ENCODE measurements at places on chromosomes 2 and 18.

GRCh38 chr2:216436383-216436782 lies 24.1 kb downstream of the SMARCAL1 start:
- DNase-seq, result no peak

- no peak for DNase-seq
These were observed 462.9 kb upstream of the RGPD4 start for GRCh38 chr2:107363806-107364205.

DNA sequence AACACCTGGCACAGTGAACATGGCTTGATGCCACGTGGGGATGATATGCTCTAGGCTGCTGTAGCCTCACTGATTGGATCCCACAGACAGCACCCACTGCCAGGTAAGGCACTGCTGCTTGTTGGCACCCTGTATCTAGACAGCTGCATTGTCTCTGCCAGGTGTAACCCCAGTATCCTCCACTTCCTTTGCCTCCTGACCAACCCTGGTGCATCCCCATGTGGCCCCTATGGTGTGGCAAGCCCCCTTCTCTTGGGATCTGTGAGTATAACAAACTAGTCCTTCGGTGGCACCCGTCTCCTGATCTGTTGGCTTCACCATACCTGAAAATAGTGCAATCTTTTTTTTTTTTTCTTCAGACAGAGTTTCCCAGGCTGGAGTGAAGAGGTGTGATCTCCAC lies 11.1 kb downstream of the TEX51 start:
- DNase-seq, result no peak

GRCh38 chr2:3492951-3493614 lies 26.2 kb downstream of the ADI1 start:
- no peak for DNase-seq

DNA sequence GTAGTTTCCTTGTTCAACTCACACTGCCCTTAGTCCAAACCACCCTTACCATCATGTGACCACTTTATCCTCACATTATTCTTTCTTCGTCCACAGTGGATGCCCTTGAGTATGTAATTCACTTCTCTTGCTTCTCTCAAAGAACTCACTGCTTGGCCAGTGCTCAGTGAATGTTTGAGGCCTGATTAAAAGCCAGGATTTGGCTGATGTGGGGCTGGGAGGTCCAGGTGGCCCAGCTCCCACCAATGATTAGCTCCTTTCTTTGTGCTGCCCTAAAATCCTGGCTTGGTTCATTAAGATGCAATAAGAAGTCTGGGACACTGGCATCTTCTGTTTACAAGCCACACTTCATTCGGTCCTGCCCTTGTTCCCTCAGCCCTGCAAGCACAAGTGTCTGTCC lies 97.8 kb upstream of the CELF4 start:
- no peak for DNase-seq

GRCh38 chr18:44036501-44036900 lies 644.2 kb upstream of the SETBP1 start:
- no peak for DNase-seq

DNA sequence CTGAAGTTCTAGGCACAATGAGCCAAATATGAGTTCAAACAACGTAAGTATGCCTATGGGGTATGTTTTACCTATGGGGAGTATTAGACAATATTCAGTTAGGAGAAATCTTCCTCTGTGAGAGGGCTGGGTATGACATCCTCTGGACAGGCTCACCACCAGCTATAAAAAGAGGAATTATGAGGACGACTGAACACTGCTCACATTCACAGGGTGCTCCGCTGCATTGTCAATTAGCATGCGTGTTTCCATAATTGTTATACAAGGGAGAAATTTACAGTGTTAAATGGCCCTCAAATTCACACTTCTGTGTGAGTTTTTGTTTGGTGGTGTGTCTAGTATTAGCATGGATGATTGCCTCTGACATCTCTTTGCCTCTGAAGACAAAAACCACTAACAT lies 700.4 kb downstream of the BCL11A start:
- DNase-seq, result no peak

DNA sequence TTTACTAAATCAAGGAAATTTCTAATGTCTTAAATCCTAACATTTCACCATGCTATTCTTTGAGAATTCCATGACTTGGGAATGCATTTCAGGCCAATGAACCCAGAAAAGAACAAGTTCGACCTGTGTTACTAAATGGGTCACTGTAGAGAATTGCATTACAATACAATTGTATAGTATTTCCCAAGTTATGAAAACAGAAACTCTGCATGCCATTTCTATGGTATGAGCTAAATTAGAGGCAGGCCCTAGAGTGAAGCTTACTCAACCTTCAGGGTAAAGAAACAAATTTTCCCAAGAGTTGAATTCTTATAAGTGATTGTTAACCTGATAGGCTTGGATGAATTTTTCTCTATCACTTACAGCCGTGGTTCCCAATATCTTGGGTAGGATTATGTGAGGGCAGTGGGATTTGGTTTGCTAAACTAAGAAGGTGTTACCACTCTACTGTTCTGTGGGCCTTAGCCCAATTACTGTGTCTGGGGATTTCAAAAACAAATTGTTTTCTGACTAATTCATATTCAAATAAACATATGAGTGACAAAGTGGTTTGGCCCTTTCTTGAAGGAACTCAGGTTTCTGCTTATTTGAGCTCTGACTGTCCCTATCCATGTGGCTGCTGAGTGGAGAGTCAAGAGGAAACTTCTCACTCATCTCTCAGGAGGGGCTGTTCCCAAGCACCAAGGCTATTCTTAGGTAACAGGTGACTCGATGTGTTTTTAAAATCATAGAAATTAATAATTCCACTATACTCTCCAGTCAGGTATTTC lies 11.2 kb upstream of the SERPINB7 start:
- DNase-seq, result no peak

- no peak for DNase-seq
These were observed 79.9 kb downstream of the EPAS1 start for GRCh38 chr2:46377101-46377581.

DNA sequence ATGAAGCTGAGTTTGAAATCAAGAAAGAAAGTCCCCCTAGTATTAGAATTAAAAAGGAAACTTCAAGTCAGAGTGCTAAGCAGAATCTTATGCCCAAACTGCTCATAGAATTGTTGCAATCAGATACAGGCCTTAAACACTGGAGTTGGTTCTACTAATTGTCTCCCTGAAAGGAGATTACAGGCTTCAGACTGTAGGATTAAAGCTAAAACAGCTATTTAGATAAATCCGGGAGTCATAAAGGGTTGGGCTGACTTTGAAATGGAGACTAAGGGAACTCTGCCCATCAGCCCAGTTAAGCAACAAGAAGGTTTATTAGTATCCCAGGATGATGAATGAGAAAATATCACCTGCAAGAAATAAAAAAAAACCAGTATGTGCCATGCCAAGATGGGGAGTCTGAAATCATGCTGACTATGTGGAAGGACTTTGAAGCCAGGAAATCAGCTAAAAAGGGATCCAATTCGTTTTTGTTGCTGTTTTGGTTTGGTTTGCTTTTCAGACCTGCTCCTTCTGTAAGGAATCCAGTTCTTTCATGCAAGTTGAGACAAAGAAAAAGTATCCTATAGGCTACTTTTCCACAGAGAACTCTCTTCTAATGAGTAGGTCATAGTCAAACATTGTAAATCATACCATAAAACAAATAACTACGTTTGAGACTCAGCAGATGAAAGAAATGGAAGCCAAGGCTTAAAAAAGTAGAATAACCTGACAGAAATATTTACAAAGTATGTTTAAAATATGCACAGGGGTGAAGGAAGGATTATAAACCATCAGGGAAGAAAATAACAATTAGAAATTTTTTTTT lies 37.6 kb upstream of the MSTN start:
- DNase-seq, result no peak

- DNase-seq, result peak; percentile 19
These were observed 18.4 kb upstream of the YES1 start for GRCh38 chr18:830315-830901.

- DNase-seq, result peak; percentile 58
These were observed at the start of gene MTLN for GRCh38 chr2:110211938-110212858. MTLN (minus strand) TSS chr2:110212547; CDS start chr2:110212525, 22 bp downstream.

All from activated T-cell treated with anti-CD3 and anti-CD28 coated beads, Interleukin-2, amount 50 U/mL, for 4 hours (primary cell).